ENCODE measurements at places on chromosomes 4 and X.

GRCh38 chr4:143399113-143399949 lies 62.7 kb downstream of the GAB1 start:
- no peak for DNase-seq

- DNase-seq: no peak
Measured at GRCh38 chrX:21800344-21800770, 39.1 kb upstream of the MBTPS2 start.

GRCh38 chr4:107577743-107578142 lies 142.3 kb downstream of the PAPSS1 start:
- no peak for DNase-seq

DNA sequence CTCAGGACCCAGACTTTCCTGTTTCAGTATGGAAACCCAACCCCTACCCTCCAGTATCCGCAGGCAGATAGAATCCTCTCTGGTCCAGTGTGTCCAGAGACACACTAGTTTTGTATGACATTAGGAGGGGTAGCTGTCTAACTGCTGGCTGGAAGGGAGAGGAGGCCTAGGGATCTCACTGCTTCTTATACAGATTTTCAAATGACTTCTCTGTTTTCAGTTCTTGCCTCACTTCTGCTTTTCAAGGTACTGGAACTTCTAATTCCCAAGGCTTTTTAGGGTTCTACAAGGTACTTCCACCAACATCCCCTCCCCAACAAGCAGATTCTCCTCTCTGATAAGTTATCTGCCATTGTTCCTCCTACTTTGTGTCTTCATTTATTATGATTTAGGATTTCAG lies 6.1 kb downstream of the SGCB start:
- no peak for DNase-seq

- no peak for DNase-seq
Measured at GRCh38 chr4:17055788-17056187, 157.3 kb upstream of the LDB2 start.

- no peak for DNase-seq
Measured at GRCh38 chr4:144705601-144706590, 59.9 kb downstream of the HHIP start.

DNA sequence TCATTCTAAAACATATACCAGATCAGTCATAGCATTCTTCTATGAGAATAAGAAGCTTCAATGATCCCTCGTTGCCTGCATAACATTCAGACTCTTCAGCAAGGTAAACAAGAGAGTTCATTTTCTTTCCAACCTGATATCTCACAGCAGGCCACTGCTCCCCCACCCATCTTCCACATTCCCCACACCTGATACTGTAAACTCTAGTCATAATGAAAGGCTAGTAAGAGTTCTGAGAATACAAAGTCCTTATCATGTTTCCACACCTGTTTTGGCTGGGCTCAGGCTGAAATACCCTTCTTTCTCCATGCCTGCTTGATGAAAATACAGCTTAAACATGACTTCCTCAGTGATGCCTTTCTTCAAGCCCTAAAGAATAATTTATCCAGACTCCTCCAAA lies 2.3 kb upstream of the AASDH start:
- no peak for DNase-seq

Data from substantia nigra (tissue), 51 donors.